Mesenchymal stem cell (in vitro differentiated cells and primary cell): ENCODE measurements at places on chromosomes 16 and 17.

GRCh38 chr17:73091770-73092522 is 542 bp downstream of the SLC39A11 start:
- DNase-seq, result peak; percentile 38

- DNase-seq, result no peak
These were observed 3.3 kb upstream of the PMP22 start for GRCh38 chr17:15268461-15268860.

GRCh38 chr17:40522250-40522960 is 21.0 kb upstream of the TNS4 start:
- DNase-seq, result no peak

DNA sequence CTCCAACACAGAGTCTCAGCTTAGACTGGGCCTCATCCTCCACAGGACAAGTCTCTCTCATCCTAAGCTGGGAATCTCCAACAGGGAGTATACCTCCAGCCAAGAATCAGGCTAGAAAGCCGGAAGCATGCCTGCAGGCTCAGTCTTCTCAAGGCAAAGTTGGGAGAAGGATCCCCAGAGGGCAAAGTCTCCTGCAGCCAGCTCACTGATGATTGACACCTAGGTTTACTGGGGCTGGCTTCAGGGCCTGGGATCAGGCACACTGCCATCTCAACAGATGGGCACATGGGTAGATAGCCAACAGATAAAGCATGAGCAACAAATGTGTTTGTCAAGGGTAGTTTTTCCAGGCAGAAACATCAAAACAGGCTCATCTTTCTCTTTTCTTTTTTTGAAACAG is 56.1 kb upstream of the TOX3 start:
- no peak for DNase-seq

DNA sequence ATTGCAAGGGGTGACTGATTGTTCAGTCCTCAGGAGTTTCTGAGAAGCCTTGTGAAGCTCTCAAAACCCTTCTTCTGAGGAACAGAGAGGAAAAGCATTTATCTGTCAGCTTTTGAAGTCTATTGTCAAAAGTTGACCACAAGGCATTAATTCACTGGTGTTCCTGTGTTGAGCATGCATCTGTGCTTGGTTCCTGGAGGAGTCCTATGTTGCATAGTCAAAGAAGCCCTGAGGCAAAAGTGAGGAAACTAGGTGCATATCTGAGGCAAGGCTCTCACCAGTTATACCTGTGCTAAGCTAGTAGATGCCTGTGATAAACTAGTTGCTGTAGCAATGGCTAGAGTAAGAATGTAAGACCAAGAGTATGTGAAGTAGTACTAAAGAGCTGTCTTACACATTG is 1.8 kb upstream of the HEATR6 start:
- DNase-seq, result no peak

DNA sequence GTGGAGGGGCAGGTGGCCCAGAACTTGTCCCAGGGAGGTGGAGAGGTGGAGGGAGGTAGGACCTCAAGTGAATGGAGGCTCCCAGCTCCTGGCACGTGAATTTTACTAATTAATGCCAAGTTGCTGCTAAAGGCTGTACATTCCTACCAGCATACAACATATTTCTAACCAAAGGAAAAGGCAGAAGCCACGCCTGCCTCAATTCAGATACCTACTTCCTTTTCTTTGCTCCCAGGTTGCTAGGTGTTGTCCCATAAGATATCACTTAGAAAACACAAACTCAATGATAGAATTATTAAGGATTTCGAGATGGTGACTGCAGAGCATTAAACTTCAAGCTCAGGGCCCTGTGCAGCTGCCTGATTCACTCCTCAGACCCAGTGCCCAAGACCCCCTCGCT is 20.5 kb upstream of the SMPD3 start:
- DNase-seq, result no peak

- DNase-seq, result no peak
These were observed 32.7 kb upstream of the ALDH3A1 start for GRCh38 chr17:19780846-19781245.

- no peak for DNase-seq
These were observed 275.9 kb downstream of the C16orf95 start for GRCh38 chr16:87041286-87041685.

DNA sequence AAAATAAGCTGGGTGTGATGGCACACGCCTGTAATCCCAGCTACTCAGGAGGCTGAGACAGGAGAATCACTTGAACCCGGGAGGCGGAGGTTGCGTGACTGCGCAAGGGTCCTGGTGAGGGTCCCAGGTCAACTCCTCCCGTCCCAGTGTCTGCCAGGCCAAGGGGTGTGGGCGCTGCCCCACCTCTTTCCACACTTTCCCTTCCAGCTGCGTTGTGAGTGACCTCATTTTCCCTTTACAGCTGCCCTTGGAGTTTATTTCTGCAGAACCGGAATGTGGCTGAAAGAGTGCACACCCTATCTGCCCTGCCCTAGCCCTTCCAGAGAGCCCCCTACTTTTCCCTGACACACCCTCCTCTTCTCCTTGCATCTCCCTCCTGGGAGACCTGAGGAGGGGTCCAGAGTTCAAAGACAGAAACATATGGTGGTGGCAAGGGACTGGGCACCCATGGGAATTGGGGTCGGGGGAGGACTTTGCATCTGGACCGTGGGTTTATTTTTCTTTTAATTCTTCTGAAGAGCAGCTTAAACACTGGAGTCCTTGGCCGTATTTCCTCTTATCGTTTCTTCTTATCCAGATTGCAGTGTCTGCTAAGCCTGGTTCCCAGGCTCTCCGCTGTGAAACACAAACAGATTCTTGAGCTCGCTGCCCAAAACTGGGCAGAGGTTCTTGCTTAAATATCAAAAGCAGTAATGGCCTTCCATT is 20.9 kb downstream of the MRC2 start:
- DNase-seq, result no peak

DNA sequence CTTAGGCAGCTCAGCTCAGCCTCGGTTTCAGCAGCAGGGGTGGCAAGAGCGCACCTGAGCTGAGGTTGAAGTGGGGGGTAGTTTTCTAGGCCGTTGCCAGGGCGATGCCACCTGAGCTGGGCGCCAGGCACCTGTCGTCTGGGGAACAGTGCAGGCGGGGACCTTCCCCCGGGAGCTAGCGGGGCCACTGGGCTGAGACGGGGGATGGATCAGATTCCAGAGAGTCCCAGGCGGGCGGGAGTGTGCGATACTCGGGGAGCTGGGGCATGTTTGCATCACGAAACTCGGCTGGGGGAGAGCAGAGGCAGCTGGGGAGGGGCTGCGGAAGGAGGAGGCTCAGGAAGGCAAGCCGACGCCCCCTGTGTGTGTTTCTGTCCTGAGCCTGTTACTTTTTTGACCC is 477 bp upstream of the CLDN9 start:
- no peak for DNase-seq

DNA sequence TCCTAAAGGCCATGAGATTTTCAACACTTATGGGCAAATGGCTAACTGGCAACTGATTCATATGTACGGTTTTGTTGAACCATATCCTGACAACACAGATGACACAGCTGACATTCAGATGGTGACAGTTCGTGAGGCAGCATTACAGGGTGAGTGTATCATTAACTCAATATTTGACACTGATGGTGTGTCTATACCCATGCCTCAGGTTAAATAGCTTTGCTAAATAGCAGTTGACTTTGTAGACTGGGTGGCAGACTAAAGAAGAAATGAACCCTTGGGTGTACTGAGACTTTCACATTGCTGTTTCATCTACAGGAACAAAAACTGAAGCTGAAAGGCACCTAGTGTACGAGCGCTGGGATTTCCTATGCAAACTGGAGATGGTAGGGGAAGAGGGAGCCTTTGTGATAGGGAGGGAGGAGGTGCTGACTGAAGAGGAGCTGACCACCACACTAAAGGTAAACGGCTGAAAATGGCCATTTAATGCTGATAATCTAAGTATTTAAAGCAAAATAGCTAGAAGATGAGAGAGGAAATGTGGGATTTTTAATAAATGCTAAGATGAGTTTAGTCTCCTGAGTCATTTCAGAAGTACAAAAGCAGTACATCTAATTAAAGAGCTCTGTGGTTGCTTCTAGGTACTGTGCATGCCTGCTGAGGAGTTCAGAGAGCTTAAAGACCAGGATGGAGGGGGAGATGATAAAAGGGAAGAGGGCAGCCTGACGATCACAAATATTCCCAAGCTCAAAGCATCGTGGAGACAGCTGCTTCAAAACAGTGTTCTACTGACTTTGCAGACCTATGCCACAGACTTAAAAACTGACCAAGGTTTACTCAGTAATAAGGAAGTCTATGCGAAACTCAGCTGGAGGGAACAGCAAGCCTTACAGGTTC is 3.0 kb downstream of the SETD6 start:
- DNase-seq, result no peak

DNA sequence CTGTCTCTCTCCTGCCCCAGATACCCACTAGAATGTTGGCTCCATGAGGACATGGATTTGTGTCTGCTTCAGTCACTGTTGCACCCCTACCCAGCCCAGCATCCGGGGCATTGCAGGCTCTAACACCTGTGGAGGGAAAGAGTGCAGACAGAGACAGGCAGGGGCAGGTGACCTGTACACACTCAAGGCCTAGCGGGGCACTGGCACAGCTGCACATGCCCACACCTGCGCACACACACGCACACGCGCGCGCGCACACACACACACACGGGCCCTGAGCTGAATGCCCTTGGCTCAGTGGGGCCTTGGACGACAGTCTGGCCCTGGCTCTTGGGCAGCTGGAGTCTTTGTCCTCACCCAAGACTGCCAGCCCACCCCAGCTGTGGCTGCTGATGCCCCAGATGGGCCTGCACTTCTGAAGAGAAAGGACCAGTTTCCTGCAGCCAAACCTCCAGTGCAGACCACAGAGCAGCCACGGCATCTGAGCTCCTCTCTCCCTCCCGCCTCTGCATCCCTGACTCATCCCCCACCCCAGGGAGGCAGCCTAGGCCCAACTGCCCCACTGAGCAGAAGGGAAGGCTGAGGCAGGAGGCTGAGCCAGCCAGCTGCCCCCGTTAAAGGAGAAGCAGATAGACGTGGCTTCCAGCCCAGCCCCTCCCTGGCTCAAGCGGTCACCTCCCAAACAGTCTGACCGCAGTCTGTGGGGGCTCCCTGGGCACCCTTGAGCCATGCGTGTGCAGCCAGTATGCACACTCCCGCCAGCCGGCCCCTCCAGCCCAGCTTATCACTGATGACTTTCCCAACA is 12.3 kb upstream of the RAI1 start:
- DNase-seq, result no peak

DNA sequence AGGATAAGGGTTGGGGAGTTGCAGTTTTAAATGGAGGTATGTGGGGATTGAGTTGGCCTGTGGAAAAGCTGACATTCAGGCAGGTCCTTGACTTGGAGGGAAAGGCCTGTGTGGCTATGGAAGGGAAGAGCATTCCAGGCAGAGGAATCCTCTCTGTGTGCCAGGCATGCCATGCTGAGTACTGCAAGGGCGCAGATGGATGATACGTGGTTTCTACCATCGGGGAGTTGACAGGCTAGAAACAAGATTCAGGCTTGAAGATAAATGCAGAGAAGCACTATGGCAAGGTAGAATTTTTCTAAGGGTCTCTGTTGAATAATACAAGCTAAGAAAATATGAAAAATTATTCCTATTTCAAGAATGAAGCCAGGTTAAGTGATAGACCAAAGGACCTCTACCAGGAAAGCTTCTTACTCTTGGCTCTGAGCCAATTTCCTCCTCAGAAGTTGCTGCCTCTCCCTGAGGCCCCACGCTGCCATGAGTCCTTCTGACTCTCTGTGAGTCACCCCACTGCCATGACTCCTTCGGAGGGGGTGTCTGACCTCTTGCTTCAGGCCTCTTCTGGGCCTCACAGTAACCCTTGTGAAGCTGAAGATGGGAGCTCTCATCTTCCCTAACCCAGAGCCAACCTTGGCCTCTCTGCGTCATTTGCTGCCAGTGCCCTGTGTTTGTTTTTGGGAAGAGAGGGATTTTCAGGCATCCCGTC is 75.8 kb downstream of the WNT3 start:
- DNase-seq, result peak; percentile 89

DNA sequence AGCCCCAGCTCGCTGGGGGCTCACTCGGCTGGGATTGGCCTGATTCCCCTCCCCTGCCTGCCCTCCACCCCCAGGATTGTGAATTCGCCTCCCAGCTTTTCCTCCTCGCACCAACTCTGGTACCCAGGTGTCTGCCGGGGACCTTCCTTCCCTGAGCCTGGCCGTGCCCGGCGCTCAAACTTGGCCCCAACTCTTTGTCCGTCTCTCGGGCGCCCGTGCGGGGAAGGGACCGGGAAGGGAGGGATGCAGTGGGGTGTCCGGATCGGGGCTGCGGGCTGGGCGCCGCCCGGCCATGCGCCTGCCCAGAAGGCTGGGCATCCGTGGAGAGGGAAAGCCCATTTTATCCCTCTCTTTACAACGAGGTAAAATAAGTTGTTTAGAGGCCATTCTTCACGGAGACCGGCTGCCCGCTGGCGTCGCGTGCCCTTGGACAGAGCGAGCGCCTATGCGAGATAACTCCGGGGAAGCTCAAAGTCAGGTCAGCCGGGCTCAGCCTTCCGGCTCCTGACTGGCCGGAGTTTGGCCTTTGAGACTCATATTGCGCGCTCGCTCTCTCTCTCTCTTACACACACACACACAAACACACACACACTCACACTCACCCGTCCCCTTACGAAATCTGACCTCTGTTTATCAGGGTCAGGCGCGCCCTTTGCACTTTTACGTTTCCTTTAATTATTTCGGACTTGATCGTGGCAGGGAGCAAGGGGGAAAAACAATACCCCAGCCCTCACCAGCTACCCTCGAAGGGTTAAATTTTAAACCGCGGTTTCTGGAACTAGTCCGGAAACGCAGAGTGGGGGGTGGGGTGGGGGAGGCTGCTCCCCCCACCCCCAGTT is 774 bp upstream of the MAF start:
- DNase-seq, result peak; percentile 73
